Neural cell (in vitro differentiated cells): ENCODE measurements at places on chromosomes 4 and X. TPM values are rescaled to one million over a fixed set of nuclear protein-coding genes. Genes with fewer than 3 reads are reported as not detected.

Gene CT47A1
- polyA plus RNA-seq, result not detected in 2 replicates

Gene SMPX
- polyA plus RNA-seq, result 0.53 TPM in 1 of 2 replicates, not detected in the other

Gene TCEANC
- polyA plus RNA-seq, result 5.0 and 5.3 TPM in 2 replicates

Gene RTL3
- not detected in 2 replicates for polyA plus RNA-seq

Gene NSUN7
- 0.51 and 3.8 TPM in 2 replicates for polyA plus RNA-seq

Gene ZNF732
- 0.26 TPM in 1 of 2 replicates, not detected in the other for polyA plus RNA-seq

Gene ZXDB
- 4.6 and 5.4 TPM in 2 replicates for polyA plus RNA-seq

Gene KIT
- 0.95 and 1.1 TPM in 2 replicates for polyA plus RNA-seq

Gene DMD
- polyA plus RNA-seq, result 20.7 and 21.6 TPM in 2 replicates

Gene TEX13D
- not detected in 2 replicates for polyA plus RNA-seq

Gene NRK
- 0.12 TPM in 1 of 2 replicates, not detected in the other for polyA plus RNA-seq

Gene MAMLD1
- 1.4 and 2.0 TPM in 2 replicates for polyA plus RNA-seq

Gene GAGE12J
- not detected in 2 replicates for polyA plus RNA-seq
